Frontal cortex (tissue), 4 donors: ENCODE measurements at places on chromosomes 7 and 10. TPM values are rescaled to one million over a fixed set of nuclear protein-coding genes. Genes with fewer than 3 reads are reported as not detected.
A peak's percentile ranks its signal among the peaks of the same experiment; 100 is the strongest.

Gene SPDYE11
- under 0.01 TPM for total RNA-seq

Gene GSTO2
- total RNA-seq: 2.4 TPM

GRCh38 chr7:90403174-90404113 is at the start of gene CLDN12:
Gene CLDN12, plus strand, starts transcription at chr7:90403461. Its CDS starts 9,216 bp downstream, at chr7:90412677.
- peak; percentile 36 for DNase-seq

Gene PNLIPRP2
- not detected for total RNA-seq

GRCh38 chr7:43768201-43768886 is 9.9 kb downstream of the BLVRA start:
- DNase-seq: no peak

DNA sequence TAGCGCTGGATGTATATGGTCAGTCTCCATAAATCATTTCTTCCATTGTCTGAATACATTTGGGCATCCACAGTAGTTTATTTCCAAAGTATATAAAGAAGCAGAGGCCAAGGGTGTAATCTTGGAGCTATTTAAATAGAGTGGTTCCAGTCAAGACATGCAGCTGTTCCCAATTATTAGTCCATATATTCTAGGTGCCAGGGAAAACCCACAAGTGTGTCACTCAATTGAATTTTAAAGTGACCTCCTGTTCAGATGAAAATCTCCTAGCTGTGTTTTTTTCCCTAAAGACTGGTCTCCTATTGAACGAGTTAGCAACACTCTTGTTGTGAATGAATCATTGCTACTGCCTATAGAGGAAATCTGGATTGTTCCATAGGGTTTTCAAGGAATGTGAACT is 260.2 kb upstream of the BMPER start:
- no peak for DNase-seq

DNA sequence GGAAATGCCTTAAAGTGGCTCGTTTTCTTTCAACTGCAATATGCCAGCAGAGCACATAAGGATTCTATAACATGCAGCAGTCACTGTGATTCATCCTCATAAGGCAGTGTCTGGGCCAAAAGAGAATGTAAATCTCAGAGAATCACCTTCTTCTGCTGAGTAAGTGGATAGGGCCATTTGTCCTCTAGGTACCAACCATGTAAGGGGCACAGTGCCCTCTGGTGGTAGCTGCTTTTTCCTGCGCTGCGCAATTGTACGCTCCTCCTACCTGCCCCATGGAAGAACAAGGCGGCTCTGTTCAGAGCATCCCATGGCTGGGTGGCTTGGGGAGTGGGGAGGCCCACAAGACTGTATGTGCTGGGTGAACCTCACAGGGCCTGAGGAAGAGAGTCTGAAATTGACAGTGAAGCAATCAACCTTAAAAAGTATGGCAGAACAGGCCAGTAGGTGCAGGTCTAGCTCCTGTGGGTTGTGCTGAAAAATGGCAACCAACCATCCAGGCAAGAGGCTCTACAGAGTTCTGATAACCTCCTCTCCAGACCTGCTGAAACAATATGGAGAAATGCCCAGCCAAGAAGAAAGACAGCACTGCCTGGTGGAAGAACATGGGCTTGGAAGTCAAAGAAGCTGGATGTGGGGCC is 78.6 kb upstream of the C10orf90 start:
- peak; percentile 32 for DNase-seq

GRCh38 chr10:82778908-82779307 is 903.9 kb downstream of the NRG3 start:
- no peak for DNase-seq

- no peak for DNase-seq
Measured at GRCh38 chr10:51224671-51225161, 150.4 kb downstream of the PRKG1 start.
